ENCODE measurements at places on chromosomes 16 and 17.

DNA sequence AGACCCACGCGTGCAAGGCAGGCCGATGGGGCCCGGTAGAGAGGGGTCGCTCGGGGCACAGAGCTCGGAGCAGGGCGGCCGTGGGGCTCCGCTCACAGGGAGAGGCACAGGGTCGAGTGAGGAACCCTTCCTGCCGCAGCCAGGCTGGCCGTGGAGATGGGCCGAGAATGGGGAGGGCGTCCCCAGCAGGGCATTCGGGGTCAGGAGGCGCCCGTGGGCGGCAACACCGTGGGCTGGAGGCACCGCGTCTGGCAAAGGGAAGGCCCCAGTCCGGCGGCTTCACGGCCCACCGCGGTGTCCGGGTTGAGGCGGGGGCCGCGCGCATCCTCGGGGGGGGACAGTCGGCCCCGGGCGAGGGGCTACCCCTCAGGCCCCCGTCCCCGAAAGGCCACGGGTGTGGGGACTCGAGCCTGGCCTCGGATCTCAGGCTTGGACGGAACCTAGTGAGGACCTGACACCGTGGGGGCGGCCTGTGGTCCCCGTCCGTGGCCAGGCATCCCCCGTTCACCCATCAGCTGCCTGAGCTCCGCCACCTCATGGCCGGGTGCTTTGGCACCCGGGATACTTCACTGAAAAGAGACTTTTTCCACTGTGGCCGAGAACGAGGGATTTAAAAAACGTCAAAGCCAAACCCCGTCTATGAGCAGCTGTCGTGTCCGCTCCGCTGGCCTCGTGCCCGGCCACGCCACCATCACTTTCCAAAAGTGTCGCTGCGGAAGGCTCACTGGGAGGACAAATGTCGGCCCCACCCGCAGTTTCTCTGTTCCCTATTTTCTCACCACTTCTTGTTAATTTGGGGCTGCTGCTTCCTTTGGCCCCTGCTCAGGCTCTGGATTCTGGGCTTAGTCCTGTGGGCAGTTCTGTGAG is 73.6 kb downstream of the METRNL start:
- no peak for DNase-seq

GRCh38 chr17:40559954-40560591 is 5.2 kb downstream of the CCR7 start:
- peak; percentile 71 for DNase-seq

GRCh38 chr16:11683145-11683544 is 14.9 kb downstream of the SNN start:
- DNase-seq, result no peak

GRCh38 chr16:23857881-23858269 is 22.1 kb downstream of the PRKCB start:
- no peak for DNase-seq

GRCh38 chr16:81786321-81786720 is 7.2 kb downstream of the PLCG2 start:
- DNase-seq, result no peak

DNA sequence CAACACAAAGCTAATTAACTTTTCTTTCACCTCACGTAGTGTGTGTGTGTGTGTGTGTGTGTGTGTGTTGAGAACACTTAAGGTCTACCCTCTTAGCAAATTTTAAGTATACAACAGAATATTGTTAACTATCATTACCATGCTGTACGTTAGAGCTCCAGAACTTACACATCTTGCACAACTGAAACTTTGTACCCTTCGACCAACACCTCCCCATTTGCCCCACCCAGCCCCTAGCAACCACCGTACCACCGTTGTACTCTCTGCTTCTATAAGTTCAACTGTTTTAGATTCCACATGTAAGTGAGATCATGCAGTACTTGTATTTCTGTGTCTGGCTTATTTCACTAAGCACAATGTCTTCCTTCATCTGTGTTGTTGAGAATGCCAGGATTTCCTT is 28.1 kb upstream of the MLYCD start:
- no peak for DNase-seq

- peak; percentile 31 for DNase-seq
Measured at GRCh38 chr17:8946476-8946875, 19.0 kb downstream of the PIK3R5 start.

GRCh38 chr17:284676-285355 is 67.8 kb downstream of the RPH3AL start:
- DNase-seq, result peak; percentile 23

- peak; percentile 79 for DNase-seq
Measured at GRCh38 chr16:4116325-4117249, at the start of gene ADCY9. Gene ADCY9 (minus strand): TSS chr16:4116442. CDS start chr16:4115442, 1,000 bp downstream.

GRCh38 chr17:5444209-5444608 is 5.3 kb upstream of the C1QBP start:
- DNase-seq, result no peak

DNA sequence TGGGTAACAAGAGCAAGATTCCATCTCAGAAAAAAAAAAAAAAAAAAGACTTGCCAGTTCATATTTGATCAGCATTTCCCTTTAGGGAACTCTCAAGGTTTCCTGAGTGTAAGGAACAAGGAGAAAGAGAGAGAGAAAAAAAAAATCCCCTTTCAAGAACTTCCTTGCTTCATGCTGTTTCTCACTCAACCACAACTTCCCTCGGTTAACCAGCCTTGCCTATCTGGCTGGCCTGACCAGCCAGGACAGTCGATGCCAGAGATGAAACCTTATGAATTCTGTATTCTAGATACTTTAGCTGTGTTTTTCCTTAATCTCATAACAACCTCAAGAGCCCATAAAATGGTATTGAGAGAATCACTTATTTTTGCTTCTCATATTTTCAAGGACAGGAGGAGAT is 2.6 kb upstream of the N4BP1 start:
- DNase-seq, result no peak

DNA sequence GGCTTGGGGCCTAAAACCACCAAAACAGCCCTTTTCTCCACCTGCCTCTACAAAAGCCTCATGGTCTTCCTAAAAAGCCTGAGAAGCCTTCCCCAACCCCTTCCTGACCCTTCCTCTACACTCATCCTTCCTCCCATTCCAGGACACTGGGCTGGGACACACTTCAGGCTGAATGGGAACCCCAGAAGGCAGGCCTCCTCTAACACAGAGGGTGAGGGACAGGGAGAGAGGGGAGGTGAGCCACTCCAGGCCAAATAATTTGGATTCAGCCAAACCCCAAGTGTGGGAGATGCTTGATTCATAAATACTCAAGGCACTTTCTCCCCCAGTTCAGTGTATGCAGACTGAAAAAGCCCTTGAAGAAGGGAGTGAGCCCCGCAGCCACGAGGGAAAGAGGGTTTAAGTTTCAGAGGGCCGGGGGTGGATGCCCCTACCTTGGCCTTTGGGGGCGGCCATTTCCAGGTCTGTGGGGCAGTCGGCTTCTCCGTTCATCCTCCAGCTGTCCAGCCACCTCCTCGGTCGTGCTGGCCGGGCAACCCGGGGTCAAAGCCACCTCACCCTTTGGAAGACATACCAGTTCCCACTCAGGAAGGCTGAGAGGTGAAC is 1.6 kb downstream of the UBTF start:
- no peak for DNase-seq

- no peak for DNase-seq
Measured at GRCh38 chr16:19559242-19559910, 3.9 kb downstream of the VPS35L start.

DNA sequence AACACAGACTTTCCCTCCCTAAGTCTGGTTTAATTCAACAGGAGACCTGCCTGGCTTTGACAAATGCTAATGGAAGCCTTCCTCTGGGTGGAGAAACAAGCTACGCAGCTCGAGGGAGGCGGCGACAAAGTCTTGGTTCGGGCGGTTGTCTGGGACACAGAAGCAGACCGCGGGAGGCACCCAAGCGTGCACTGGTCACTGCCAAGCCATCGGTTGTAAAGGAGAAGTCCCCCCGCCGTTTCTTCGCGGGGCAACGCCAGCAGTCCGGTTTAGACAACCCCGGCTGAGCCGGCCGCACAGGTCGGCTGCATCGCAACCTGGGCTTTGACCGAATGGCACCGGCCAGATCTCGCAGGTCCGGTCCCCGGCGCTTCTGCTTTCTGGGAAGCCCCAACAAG is 586 bp downstream of the GLYR1 start:
- DNase-seq, result peak; percentile 69

DNA sequence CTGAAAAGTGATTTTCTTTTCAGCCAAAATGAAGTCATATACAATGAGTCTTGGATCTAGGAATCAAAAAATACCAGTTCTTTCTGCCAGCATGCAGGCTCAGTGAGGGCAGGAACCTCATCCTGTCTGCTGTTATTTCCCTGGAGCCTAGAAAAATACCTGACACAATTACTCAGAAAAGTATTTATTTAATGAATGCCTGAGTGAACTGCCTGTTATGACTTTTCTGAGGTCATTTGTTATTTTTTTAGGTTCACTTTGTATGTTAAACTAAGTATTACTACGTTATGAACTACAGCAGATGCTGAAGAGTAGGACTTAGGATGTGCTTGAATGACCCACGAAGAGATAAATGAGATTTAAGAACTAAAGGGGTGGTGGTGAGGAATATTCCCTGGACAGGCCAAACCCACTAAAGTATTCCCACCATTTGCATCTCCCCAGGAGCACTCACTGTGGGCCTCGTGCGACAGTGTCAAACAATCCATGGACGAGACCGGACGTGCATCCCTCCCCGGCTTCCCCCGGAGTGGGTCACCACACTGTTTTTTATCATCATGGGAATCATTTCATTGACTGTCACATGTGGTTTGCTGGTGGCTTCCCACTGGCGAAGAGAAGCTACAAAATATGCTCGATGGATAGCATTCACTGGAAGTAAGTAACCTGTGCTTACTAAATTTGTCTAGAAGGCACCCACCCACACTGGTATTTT is 17.1 kb upstream of the VWA3A start:
- DNase-seq, result peak; percentile 63

GRCh38 chr17:77779711-77780539 is 178.6 kb upstream of the TNRC6C start:
- DNase-seq, result no peak

DNA sequence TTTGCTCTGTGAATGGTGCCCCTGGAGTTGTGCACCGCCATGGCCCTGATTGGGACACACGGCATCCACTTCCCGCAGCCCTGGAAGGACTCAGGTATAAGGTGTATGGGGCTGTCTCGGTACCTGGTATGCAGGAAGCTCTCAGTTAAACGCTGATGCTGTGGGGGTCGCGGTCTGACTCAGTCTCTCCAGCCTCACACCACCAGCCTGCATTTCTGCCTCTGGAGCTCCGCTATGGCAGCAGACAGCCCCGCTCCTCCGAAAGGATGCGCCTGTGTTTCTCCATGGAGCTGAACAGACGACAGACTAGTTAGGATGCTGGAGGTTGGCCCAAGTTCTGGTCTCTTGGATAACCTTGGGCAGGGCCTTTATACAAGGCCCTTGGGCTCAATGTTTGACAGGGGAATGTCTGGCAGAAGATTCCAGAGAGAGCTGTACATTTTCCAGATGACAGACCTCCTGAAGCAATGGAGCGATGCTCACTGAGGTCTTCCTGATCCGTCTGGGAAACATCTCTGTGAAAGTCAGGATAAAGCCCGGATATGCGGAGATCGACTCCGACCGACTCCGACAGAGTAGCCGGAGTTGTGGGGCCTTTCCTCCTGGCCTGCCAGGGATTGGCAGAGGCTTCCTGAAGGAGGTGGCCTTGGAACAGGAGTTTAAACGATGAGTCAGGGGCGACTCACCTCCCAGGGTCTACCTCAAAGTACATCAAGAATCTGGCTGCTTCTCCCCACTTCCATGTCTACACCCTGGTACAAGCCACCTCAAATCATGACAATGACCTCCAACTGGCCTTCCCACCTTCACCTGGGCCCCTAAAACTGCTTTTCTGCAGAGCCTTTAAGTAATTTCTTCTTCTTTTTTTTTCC is 21.9 kb upstream of the BCAR1 start:
- no peak for DNase-seq

- DNase-seq, result no peak
Measured at GRCh38 chr17:7383742-7384488, 3.0 kb downstream of the TNK1 start.

- no peak for DNase-seq
Measured at GRCh38 chr17:28081467-28081866, 39.0 kb downstream of the NLK start.

- DNase-seq, result no peak
Measured at GRCh38 chr17:41860254-41860931, 4.8 kb downstream of the KLHL11 start.

DNA sequence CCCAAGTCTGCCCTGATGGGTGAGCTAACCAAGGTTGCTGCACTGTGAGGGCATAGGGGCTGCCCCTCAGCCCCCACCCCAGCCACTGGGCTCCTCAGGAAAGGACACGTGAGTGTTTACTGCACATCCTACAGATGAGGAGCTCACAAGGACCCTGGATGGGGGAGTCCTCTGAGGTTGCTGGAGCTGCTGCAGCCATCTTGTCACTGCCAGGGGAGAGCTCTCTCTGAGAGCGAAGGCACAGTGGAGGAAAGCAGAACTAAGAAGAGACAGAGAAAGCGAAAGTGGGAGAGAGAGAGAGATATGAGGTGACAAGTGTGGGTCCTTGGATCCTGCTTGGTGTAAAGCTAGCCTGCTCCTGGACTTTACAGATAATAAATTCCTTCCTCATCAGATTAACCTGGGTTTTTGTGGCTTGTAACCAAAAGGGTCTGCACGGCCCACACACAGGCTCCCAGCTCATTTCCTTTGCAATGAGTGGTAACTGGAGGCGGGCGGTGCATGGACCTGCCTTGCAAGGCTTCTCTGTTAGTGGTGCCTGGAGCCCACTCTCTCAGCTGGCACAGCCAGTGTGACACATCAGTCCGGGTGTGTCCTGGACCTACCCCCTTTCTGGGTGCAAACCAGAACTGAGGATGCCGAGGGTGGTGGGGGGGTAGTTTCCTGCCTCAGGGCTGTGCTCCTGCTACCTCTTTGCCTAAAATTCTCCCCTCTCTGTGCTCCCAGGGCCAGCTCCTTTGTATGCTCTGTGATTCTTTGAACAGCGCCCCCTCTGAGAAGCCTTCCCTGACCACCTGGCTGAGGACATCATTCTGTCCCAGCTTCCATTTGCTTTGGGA is 14.2 kb downstream of the SNX20 start:
- DNase-seq, result no peak

- peak; percentile 56 for DNase-seq
Measured at GRCh38 chr17:48544349-48545021, 424 bp downstream of the HOXB2 start.

GRCh38 chr16:11210260-11210659 is 45.7 kb downstream of the SOCS1 start:
- DNase-seq, result no peak

DNA sequence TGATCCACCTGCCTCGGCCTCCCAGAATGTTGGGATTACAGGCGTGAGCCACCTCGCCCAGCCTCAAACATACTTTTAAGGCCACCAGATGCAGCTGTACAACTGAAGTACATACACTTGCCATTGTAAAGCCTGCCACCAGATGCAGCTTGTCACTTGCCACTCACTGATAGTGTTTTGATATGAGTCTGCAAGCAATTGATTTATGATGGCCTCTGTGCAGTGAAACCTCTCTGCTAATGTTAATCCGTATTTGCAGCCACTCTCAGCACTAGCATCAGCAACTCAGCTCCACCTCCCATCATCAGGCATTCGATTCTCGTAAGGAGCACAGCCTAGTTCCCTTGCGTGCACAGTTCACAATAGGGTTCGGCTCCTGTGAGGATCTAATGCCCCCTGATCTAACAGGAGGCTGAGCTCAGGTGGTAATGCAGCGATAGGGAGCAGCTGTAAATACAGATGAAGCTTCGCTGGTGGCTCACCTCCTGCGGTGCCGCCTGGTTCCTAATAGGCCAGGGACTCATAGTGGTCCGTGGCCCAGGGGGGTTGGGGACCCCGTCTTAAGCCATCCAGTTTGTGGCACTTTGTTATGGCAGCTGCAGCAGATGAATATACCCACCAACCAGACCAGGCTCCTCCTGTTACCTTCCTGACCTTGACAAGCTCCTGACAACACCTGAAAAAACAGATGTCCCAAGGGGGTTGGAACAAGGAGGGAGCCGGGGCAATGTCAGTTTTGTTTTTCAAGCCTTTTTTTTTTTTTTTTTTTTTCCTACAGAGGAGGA is 1.3 kb upstream of the HERPUD1 start:
- no peak for DNase-seq

- no peak for DNase-seq
Measured at GRCh38 chr16:84069540-84069939, 26.9 kb upstream of the SLC38A8 start.
